ENCODE measurements at places on chromosomes 5 and 9. TPM values are rescaled to one million over a fixed set of nuclear protein-coding genes. Genes with fewer than 3 reads are reported as not detected.

Gene SLC2A8
- 14.1 TPM for total RNA-seq

Gene ITK
- total RNA-seq: not detected

Gene SLC25A2
- total RNA-seq: 0.48 TPM

Gene WNT8A
- not detected for total RNA-seq

Gene PARP8
- 23.3 TPM for total RNA-seq

Gene MARVELD2
- 2.0 TPM for total RNA-seq

Gene OLFM1
- total RNA-seq: 1.2 TPM

Gene CFAP77
- total RNA-seq: 0.63 TPM

Gene OR13C2
- not detected for total RNA-seq

Gene ACOT12
- not detected for total RNA-seq

- no peak for DNase-seq
These were observed 226.0 kb downstream of the GAS1 start for GRCh38 chr9:86721226-86721781.

DNA sequence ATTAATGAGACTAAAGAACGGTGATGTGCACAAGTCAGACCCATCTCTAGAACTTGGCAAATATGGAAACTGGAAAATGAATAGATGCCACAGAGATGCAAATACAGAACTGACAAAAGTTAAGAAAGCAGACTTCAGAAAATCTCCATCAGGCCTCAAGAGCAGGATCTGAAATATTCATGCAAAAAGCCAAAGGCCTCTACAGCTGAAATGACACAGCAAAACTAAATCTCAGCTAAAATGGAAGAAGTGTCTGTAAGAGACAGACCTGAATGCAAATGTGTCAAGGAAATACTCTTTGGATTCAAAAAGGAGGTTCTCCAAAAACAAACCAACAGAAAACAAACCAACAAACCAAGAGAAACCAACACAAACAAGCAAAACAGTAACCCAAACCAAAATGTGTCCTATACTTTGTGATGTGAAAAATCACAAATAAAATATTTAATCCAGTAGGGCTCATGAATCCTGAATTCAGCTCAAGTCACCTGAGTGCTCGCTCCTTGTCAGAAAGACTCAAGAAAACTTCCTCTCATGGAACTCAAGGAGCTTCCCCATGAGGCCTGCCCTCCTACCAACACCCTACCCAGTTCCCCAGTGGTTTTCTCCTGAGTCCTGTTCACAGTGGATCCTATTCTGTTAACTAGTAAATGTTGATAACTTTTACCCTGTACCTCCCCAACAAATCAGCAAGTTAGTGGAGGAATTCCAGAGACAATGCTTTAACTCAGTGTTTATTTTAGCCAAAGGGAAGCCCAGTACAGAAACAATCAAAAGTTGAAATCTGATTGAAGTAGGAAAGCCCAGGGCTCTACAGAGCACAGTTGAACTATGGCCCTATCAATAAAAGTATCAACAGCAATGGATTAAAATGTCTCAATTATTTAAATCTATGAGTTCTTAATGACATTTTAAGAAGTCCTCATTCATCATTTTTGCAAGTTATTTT is 14.6 kb downstream of the MRPS27 start:
- no peak for DNase-seq

- DNase-seq: no peak
These were observed 141.6 kb downstream of the INSYN2B start for GRCh38 chr5:169838688-169839087.

DNA sequence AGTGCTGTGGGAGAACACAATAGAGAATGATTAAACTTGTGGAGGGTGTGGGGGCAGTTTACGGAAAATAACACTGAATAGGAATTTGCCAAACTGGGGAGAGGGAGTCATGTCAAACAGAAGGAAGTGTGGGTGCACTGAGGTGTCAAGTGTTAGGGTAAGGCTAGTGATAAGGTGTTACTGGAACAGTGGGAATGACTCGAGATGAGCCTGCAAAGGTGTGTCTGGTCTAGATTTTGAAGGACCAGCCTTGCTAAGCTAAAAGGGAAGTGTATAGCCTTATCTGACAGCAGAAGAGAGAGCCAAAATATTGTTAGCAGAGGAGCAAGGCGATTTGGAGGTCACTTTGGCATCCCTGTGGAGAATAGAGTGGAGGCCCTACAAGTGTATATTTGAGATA is 4.2 kb downstream of the CNOT6 start:
- no peak for DNase-seq

DNA sequence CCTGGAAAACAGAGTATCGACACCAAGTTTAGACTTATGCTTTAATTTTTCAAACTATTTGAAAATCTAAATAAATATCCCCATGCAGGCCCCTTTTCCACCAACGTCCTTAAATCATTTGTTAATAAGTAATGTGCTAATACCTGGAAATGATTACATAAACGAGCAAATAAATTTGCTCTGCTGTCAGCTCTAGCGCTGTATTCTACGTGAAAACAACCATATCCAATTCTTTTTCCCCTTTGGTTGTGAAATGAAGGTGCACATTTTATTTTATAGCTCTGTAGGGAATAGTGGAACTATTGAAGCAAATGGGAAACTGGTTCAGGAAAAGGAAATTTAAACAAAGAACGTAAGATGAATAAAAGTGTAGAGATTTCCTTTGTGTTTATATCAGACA is 137.7 kb upstream of the ZNF608 start:
- no peak for DNase-seq

GRCh38 chr9:123778232-123778902 is 151.6 kb downstream of the DENND1A start:
- no peak for DNase-seq

DNA sequence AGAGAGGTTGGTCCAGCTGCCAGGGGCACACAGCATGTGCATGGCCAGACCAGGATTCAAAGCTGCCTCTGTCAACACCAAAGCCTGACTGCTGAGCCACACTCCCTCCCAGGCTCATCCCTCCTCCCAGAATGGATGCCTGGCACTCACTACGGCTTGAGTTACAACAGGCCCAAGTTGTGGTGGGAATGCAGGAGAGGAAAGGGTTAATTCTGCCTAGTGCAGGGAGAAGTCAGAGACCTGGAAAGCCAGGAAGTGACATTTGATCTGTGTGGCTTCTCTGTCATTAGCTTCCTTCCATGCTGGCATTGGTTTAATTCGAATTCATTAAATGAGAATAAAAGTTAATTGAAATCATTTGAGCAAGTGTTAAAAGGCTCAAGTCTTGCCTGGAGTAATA is 150.0 kb downstream of the NSG2 start:
- DNase-seq: no peak

- no peak for DNase-seq
These were observed 36.3 kb upstream of the CTXN3 start for GRCh38 chr5:127612441-127613141.

- DNase-seq: no peak
These were observed 93.9 kb upstream of the IL33 start for GRCh38 chr9:6121707-6122106.

GRCh38 chr5:78806544-78806943 is 158.0 kb upstream of the LHFPL2 start:
- no peak for DNase-seq

DNA sequence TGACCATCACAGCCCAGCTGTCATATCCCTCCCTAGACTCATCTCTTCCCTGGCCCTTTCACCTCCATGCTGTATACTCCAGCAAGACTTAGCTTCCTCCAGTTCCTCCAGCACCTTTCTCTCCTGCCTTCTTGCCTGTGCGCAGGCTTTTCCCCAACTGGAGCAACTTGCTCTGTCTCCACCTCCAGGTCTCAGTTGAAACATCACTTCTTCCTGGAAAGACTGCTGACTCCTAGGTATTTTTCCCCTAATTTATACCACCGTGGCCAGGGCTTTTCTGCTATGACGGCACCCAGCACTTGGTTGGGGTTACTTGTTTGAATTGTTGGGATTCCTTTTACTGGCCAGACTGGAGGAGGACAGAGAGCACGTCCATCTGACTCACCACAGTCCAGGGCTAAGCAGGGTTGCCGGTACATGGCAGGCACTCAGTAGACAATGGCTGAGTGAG is 67.5 kb downstream of the KCNIP1 start:
- no peak for DNase-seq

GRCh38 chr9:14987858-14988257 is 77.6 kb upstream of the FREM1 start:
- no peak for DNase-seq

DNA sequence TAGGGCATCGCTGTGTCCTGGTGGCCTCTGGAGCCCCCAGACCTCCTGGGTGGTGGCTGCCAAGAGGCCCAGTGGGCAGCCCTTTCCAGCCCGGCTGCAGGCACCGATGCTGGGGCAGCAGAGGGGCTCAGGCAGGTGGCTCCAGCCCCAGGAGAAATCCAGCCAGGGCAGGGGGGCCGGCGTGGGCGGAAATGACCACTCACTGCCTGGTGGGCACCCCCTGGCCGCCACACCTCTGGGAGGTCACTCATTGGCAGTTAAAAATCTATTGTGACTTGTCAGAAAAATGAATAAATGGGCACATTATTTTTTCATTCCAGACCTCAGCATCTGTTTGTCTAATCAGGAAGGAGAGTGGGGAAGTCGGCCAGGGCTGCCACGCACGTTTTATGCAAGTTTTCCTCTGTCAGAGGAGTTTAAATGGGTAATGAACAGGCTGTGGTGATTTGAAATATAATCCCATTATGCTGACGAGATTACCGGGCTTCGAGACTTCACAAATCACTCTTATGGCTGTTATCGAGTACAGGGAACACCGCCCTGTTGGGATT is 171.9 kb downstream of the GAPVD1 start:
- DNase-seq: no peak

Data from chondrocyte (in vitro differentiated cells).